ENCODE measurements at places on chromosomes 3 and 15.

DNA sequence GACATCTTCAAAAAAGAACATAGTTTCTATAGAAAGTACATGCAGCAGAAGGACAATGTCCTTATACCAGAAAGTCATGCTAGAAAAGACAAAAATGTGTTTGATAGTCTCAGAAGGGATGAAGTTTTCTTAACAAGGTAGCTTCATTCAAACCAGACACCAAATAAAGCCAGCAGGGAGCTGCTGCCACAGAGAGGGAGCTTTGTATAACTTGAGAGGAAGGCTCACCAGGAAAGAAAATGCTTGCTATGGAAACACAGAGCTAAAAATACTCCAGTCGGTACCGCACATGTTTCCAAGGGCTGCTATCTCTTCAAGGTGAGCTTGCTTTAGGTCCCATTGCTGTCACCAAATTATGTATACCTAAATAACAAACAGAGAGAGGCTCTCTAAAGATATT, 1074.8 kb upstream of the ALCAM start:
- no peak for DNase-seq

DNA sequence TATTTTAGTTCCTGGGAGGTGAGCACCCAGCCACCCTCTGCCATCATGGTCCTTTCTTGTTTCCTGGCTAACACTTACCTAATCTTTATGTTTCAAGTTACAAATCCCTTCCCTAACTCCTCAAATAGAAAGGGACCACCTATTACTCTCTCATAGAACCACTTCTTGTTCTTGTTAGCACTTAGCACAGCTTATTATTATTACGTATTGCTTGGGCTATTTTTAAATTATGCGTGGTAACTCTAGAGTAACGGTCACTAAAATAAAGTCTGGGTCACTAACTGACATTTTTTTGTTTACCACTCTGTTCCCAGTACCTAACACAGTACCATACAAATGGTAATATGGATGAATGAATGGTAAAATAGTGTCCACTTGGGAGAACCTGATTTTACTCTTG, 141.9 kb downstream of the LRTM1 start:
- DNase-seq: no peak

DNA sequence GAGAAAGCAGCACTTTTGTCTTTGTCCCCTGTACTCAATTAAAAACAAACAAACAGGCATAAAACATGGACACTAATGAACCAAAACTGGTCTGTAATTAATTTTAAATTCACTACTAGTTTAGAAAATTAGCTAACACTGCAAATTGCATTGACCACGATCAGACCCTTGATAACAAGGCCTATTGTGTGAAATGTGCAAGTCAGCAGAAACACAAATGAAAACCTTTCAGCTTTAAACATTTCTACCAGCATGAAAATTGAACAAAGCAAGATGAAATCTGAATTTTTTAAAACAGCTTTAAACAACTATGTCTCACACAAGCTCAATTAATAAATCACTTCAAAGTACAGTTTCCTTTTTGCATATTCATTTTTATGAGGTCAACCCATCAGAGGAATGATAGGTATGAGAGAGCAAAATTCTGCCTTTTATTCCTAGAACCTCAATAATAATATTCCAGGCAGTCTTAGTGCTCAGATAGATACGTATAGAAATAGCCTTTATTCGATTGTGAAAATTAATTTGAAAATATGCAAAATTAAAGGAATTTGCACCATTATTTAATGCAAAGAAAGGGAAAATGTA, 27.0 kb upstream of the CHMP2B start:
- no peak for DNase-seq

DNA sequence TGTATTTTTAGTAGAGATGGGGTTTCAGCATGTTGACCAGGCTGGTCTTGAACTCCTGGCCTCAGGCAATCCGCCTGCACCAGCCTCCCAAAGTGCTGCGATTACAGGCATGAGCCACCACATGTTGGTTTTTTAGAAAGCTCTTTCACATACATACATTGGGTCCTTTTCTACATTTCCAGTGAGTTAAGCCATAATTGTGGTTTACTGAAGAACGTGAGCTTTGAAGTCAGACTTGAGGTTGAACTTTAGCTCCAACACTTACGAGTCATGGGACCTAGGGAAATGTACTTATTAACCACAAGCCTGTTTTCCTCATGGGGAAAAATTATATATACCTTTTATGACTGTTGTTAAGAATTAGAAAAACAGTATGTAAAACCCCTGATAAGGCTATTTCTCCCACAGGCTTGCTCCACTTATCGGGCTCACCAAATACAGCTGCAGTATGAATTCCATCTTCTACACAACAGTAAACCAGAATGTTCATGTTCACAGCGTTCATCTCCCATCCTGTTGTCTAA, 39.0 kb downstream of the GPR160 start:
- no peak for DNase-seq

DNA sequence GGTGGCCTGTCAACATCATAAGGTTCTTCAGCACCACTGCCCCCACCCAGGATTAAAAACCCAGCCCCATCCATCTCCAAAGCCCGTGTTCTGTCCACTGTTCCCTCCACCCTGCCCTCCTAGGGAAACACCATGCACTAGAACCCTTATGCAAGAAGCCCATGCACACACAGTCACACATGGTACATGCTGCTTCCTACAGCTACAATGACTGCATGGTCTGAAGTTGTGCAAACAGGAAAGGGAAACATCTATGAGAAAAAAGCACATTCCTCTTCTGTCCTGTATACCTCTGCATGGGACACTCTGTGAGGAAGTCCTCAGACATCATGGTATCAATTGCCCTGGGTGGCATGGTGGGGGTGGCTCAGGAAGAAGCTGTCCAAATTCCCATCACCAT, 108.6 kb upstream of the MRPS22 start:
- DNase-seq: peak; percentile 11
